ENCODE measurements at places on chromosomes 16 and 17. TPM values are rescaled to one million over a fixed set of nuclear protein-coding genes. Genes with fewer than 3 reads are reported as not detected.

The HAPSTR1 gene
- total RNA-seq = 123 TPM

The C17orf78 gene
- not detected for total RNA-seq

The RUNDC3A gene
- not detected for total RNA-seq

The TBC1D26 gene
- not detected for total RNA-seq

The CES5A gene
- total RNA-seq = not detected

The KRTAP4-1 gene
- not detected for total RNA-seq

- H3K4me1 ChIP-seq = no peaks in the 10 kb centered on the region
- peaks cover 6% of the 10 kb centered on the region for H3K36me3 ChIP-seq
- H3K27ac ChIP-seq = no peak overlapping the region
- no peak for DNase-seq
- no peaks in the 10 kb centered on the region for H3K27me3 ChIP-seq
These were observed 12.8 kb downstream of the CARHSP1 start for GRCh38 chr16:8855972-8856371.

DNA sequence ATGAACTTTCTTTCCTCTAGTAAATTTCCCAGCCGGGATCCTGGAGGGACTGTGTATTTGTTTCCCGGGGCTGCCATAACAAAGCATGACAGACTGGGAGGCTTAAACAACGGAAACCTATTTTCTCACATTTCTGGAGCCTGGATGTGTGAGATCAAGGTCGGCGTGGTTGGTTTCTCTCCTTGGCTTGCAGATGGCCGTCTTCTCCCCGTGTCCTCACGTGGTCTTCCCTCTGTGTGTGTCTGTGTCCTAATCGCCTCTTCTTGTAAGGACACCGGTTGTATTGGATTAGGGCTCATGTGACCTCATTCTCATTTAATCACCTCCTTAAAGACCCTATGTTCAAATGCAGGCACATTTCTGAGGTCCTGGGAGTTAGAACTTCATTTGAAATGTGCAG lies 22.0 kb upstream of the USP10 start:
- H3K4me1 ChIP-seq = no peaks in the 10 kb centered on the region
- no peaks in the 10 kb centered on the region for H3K27me3 ChIP-seq
- no peak for DNase-seq
- no peaks in the 10 kb centered on the region for H3K36me3 ChIP-seq
- H3K4me3 ChIP-seq = no peak overlapping the region

GRCh38 chr16:28923652-28924398 lies 1.2 kb downstream of the RABEP2 start:
- no peak for DNase-seq
- H3K27me3 ChIP-seq = no peaks in the 10 kb centered on the region
- peaks cover 12% of the 10 kb centered on the region for H3K4me1 ChIP-seq
- H3K4me3 ChIP-seq = no peak overlapping the region
- peaks cover 19% of the 10 kb centered on the region for H3K36me3 ChIP-seq
- H3K27ac ChIP-seq = peak overlapping the region; percentile 91
